Sciatic nerve (tissue), 2 donors: ENCODE measurements at places on chromosomes 16 and 17.

GRCh38 chr16:77780378-77780837, 8.0 kb upstream of the VAT1L start:
- DNase-seq: no peak

DNA sequence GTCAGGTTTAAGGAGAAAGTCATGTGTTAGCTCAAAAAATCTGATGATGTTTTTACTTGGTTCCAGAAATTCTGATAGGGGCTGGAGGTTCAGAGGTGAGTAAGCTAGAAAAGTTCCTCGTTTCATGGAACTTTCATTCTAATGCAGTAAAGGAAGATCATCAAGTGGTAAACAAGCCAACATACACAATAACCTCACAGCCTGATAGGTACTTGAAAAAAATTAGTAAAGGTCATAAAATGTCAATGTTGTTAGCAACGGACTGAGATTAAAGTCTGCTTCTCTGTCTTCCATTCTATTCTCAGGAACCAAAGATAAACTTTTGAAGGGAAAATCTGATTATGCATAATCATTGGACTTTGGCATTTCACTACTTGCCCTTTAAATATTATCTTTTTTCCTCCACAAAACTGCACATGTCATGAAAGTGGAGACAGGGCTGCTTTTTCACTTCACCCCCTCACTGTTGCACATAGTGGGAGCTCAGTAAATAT, 165.4 kb upstream of the MAF start:
- no peak for DNase-seq

DNA sequence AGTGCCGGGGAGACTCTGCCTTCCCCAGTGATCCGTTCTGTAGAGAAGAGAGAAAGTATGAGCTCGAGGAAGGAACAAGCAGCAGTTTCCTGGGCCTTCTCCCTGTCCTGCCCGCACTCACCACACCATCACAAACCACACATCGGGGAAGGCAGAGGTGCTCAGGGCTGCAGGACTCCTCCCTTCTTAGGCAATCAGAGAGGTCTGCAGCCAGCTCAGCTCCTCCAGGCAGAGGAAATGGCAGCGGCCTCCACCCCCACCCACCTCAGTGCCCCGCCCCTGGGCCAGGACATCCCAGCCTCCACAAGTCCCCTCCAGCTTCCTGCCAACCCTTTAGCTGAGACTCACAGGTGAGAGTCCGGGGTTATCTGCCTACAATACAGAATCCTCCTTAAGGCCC, 2.0 kb downstream of the ZNF319 start:
- no peak for DNase-seq

DNA sequence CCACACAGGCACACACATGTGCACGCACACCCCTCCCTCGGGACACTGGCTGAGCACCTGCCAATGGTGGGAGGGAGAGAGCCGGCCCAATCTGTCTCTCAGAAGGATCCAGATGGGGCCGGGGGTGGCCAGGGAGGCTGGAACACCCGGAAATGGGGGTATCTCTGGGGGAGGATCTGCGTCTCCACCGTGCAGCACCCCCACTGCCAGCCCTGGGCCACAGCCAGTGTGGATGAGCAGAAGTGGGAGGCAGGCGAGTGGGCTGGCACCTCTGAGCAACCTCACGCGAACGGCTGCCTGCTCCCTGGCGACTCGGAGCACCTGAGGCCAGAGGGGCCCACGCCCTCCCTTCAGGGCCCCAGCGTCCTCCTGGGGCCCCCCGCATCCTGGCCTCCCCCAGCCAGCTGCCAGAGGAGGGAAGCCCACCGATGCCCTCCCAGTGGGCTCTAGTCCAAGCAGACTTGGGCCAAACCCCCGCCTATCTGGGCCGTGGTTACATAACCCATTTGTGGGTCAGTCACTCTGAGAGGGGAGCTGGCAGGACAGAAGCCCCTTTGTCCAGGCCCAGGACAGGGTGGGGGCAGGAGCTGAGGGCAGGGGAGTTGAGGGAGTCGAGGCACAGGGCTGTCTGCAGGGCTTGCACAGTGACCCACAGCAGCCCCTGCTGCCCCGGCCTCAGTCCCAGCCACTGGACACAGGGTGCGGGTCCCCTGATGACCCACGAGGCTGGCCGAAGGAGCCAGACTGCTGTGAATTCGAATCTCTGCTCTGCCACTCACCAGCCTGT, 5.6 kb downstream of the CASKIN1 start:
- DNase-seq: no peak

- DNase-seq: no peak
Observed at GRCh38 chr16:2775765-2776499, 1.1 kb downstream of the ELOB start.

GRCh38 chr17:46886310-46886663, 34.9 kb downstream of the WNT9B start:
- DNase-seq: no peak

DNA sequence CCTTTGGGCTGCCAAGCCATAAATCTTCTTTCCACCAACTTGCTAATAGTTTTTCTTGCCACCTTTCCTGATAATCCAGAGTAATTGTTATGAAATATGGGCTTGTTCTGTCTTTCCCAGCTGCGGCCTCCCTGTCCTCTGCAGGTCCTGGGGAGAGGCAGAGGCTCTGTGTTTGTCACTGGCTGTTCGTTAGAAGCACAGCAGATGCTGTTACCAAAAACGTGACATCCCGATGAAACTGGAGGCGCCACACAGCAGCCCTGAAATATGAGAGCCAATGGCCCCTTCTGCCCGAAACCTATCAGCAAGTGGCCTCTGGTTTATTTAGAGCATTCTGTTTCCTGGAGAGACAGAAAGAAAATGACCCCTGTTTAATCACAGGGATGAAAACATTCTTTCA, 115.1 kb upstream of the ANKFN1 start:
- DNase-seq: no peak

DNA sequence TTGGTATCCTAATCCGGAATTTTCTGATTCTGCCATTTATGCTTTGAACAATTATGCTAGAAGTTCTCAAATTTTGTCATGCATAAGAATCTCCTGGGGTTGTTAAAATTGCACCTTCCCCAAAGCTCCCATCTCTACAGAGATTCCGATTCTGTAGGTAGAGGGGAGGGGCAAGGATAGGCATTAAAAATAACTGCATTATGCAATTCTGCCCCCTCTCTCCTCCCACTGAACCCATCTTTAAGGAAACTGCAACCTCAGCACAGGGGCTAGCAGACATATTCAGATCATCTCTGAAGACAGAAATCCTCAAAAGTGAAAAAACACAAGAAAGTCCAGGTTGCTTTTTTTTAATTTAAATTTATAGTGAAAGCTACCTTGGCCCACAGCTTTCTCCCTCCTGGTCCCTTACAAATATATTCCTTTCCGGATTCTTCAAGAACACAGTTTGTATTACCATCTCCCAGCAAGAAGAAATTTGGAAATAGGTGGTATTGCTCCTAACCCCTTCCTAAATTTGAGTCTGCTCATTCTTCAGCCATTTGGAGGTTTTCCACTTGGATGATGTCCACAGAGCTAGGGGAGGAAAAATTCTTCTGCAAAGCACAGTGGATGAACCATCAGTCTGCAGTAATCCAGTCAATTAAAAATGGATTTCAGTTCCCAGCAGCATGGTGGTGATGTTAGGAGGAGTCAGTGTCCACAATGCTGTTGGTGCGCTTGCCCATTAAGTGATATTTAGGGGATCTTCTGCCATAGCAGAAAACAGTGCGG, 67.7 kb downstream of the RBFOX1 start:
- no peak for DNase-seq

GRCh38 chr17:13698832-13699231, 97.1 kb upstream of the HS3ST3A1 start:
- no peak for DNase-seq

GRCh38 chr17:31907342-31907962, 5.9 kb upstream of the UTP6 start:
- DNase-seq: peak; percentile 76

GRCh38 chr17:64024215-64024654, 3.8 kb upstream of the ICAM2 start:
- DNase-seq: no peak

DNA sequence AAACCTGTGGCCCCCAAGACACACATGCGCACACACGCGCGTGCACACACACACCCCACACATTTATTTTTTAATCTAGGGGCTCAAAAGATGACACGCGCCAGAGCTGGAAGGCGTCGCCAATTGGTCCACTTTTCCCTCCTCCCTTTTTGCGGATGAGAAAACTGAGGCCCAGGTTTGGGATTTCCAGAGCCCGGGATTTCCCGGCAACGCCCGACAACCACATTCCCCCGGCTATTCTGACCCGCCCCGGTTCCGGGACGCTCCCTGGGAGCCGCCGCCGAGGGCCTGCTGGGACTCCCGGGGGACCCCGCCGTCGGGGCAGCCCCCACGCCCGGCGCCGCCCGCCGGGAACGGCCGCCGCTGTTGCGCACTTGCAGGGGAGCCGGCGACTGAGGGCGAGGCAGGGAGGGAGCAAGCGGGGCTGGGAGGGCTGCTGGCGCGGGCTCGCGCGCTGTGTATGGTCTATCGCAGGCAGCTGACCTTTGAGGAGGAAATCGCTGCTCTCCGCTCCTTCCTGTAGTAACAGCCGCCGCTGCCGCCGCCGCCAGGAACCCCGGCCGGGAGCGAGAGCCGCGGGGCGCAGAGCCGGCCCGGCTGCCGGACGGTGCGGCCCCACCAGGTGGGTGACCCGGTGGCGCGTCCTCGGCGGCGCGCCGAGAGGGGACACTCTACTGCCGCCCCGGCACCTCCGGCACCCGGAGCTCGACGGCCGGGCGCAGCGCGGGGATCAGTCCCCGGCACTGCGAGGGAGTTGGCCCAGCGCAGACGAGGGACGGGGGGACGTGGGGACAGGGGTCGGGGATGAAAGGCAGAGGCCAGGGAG, at the start of gene STAT5A:
TSS of gene STAT5A (plus strand) at position 522 of the 826 bp plus-strand sequence. CDS start 914 bp downstream, outside the sequence.
- DNase-seq: peak; percentile 94

- DNase-seq: no peak
Observed at GRCh38 chr17:15340966-15341365, 431 bp downstream of the TEKT3 start.

DNA sequence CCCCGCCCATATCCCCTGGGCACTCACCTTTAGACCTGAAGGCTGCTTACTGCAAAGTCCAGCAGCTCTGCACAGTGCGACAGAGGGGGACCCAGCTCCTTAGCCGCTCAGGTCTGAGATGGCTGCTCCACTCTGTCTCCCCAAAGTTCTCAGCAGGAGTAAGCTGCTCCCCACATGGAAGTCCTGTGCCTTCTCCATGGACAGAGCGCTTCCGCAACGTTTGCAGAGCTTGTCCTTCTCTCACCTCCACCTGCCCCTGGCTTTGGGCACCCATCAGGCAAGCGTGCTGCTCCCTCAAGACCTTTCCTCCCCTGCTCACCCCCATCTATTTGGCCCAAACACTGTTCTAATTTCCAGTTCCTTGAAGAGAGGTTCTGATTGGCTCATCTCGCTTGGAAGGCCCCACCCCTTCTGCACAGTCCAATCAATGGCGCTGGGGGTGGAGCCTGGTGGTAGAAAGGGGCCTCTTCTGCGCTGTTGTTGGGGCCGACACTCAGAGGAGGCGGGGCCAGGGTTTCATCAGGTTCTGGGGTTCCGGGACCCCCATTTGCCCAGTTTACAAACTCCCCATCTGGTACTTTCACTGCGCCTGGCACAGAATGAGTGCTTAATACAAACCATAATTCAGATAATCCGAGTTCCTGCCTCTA, 137.2 kb downstream of the CYLD start:
- no peak for DNase-seq

- no peak for DNase-seq
Observed at GRCh38 chr16:28204204-28204603, 7.6 kb downstream of the XPO6 start.

DNA sequence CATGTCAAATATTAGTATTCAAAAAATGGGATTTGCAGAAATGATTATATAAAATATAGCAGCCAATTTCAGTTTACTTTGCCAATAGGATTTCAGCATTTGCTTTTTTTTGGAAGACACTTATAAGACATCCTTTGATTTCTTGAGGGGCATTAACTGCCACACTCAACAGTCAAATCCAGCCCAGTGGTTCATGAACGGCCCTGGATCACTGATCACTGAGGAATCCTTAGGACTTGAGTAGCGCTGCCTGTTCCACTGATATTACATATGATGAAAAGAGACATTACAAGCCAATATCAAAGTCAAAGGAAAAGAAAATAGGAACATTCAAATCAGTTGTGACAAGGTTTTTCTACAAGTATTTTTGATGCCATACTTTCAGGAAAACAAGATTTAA, 21.0 kb upstream of the YWHAE start:
- DNase-seq: no peak

DNA sequence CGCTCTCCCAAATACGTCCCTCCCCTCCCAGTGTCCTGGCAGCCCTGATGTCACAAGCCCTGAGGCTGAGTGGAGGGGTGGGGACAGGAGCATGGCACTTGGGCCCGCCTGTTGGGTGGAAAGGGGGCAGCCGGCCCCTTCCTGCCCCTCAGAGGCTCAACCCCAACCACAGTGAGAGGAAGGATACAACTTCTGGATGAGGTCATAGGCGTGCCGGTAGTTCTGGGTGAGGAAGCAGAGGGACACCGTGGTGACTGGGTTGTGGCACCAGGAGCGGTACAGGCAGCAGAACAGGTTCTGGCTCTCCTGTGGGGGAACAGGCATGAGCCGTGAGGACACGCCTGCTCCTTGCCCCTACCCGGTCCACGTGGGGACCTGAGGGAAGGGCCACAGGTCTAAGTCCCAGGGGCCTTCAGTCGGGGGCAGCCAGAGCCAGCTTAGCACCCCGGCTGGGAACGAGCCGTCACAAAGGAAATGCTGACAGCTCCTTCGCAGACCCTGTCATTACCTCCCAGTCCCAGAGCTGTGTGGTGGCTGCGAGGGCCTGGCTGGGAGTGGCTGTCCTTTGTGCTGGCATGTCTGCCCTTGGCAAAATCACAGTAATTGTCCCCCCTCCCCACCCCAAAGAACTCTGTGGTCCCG, 11.2 kb upstream of the MTSS2 start:
- no peak for DNase-seq

DNA sequence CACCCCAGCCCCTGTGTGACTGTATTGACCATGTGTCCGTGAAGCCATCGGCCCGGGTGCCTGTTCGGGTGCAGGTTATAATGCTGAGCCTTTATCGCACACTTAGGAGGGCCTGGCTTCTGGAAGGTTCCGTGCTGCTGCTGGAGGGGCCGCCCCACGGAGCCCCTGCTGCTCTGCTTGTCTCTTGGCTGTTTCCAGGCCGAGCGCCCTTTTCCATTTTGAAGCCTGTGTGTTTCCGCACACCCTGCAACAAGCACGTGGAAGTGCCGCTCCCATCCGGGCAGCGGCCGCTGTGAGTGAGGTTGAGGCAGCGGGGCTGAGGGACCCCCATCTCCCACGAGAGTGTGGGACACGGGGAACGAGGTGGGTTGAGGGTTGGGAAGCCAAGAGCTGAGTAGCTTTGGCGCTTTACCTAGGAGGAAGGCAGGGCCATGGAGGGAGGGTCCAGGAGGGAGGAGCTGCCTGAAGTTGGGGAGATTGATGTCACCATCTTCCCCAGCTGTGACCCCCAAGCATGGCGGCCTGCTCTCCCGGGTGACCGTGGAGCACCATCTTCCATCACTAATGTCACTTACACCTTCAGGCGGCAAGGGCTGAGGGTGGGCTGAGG, 200.1 kb upstream of the GSE1 start:
- DNase-seq: peak; percentile 50

GRCh38 chr17:4144422-4144747, 1.4 kb downstream of the CYB5D2 start:
- no peak for DNase-seq

GRCh38 chr16:78659216-78659615, 559.8 kb downstream of the WWOX start:
- DNase-seq: no peak
